Fibroblast of skin of back (primary cell): ENCODE measurements at places on chromosomes 1 and 21.

- no peak for DNase-seq
Observed at GRCh38 chr1:45804669-45804969, 1.2 kb downstream of the MAST2 start.

DNA sequence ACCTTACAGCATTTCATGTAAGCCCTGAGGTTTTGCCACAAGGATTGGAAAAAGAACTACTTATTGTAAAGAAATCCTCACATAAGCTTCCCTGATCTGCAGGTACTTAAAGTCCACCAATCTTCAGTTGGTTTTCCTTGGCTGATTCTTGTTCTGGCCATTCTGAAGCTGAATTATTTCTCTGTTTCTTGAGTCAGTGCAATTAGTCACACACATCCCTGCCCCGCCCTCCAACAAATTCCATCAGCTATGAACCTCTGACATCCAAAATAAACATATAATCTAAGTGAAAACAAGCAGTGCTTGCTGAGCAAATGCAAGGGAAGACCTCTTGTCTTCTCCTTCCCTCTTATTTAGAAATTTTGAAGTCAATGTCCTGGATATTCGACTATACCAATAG is 8.2 kb upstream of the FNDC7 start:
- DNase-seq: peak; percentile 86

GRCh38 chr1:50420689-50421365 is 2.4 kb downstream of the DMRTA2 start:
- DNase-seq: no peak

GRCh38 chr1:66267201-66267940 is 266.6 kb upstream of the SGIP1 start:
- DNase-seq: no peak

DNA sequence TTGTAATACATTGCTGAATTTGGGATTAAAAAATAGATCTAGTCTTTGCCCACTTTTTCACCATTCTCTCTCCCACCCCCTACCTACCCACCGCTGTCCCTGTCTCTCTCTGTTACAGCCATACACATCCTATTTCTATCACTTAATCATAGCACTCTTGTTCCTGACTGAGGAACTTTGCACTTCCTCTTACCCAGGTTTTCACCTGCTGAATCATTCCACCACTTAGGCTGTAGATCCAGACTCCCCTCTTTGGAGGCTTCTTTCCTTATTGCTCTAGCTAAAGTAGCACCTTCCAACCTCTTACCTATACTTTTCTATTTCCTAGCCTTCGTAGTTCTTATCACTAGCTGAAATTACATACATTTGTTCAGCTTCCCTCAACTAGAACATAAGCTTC is 59.6 kb downstream of the ATP6V1G3 start:
- no peak for DNase-seq

DNA sequence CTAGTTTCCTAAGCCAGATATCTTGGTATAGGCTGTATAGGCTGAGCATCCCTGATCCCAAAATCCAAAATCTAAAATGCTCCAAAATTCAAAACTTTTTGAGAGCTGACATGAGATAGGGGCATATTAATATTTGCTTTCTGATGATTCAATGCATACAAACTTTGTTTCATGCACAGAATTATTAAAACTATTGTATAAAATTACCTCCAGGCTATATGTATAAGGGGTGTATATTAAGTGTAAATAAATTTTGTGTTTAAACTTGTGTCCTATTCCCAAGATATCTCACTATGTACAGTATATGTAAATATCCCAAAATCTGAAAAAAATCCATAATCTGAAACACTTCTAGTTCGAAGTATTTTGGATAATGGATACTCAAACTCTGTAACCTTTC is 2.6 kb downstream of the WDR64 start:
- no peak for DNase-seq

- DNase-seq: no peak
Observed at GRCh38 chr1:98385652-98386051, 275.9 kb upstream of the SNX7 start.

DNA sequence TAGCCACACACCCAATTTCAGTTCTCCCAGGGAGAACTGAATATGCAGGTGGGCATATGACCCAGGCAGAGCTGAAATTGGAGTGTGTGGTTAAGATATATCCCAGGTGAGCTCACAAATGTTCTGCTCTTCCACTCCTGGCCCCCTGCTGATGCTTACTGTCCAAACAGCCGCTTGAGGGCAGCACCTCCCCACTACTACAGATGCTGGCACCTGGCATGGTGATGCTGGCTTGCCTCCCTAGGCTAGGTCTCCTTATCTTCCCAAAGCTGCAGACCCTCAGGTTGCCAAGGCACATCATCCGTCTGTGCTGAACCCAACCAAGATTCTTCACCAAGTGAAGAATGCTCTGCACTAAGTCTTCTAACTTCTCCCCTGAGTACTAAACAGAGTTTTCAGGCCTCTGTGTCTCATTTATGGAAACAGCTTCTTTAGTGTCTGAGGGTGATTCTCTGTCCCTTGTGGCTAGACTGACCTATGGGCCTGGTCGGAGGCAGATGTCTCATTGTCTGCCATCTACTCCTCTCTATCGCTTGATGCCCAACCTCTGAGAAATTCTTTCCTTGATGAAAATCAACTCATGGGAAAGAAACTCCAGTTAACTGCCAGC is 27.2 kb downstream of the XCL1 start:
- DNase-seq: peak; percentile 53

- DNase-seq: no peak
Observed at GRCh38 chr1:7552402-7552801, 218.7 kb upstream of the VAMP3 start.

- DNase-seq: peak; percentile 68
Observed at GRCh38 chr21:38263493-38263892, 6.7 kb downstream of the KCNJ15 start.

DNA sequence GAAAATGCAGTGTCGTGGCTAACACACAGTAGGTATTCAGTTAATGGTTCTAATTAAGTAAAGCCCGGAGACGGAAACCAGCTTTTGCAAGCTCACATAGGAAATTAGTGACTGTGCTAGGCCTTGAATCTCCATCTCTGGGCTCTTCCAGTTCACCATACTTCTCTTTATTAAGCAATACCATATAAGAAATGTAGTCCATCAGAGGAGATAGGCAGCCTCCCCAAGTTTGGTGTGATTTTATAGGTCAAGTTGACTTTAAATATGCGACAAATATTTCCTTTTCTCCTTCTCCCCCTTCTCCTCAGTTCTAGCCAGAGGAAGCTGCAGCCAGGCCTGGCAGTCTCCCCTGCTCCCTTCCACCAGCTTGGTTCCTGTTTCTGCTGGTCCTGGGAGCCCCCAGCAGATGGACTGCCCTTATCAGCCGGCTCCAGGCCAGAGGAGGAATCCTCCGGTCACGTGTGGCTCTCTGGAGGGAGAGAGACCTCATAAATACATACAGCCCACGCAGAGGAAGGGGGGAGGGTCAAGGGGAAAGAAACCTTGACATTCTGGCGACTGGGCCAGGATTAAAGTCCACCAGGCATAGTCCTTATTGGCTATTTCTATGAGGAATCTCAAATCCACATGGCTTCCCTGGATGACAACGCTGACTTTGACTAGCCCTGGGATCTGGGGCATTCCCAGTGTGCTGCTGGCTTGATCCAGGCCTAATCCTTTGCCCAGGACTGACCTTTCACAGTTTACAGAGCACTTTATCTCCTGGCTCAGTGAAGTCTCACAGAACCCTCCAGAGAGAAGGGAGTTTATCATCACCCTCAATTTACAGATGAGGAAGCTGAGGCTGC is 115.1 kb upstream of the JUN start:
- no peak for DNase-seq
